ENCODE measurements at places on chromosomes 3 and 15.

- no peak for DNase-seq
Measured at GRCh38 chr15:28875461-28876000, 10.2 kb upstream of the APBA2 start.

GRCh38 chr3:158770741-158771350 lies 31.0 kb upstream of the MFSD1 start:
- DNase-seq = no peak

- no peak for DNase-seq
Measured at GRCh38 chr3:127611251-127611650, 13.0 kb downstream of the MCM2 start.

GRCh38 chr3:169044331-169045113 lies 619.0 kb downstream of the MECOM start:
- no peak for DNase-seq

DNA sequence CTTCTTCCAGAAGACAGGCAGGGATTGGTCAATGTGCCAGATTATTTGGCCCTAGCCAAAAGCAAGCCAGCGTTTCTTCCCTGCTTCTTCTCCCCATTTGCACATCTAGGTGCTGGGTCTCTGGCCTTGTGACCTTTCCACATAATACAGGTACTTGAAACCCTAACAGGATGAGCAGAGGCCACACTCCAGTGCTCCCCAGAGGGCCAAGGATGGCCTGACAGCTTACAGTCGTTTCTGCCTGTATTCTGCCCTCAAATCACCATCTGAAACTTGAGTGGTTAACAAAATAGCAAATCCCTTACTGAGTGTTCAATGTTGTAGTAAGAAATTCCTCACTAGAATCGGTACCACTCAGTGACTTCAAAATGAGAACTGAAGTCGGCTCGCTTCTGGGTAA lies 29.1 kb downstream of the MKRN2 start:
- DNase-seq = no peak

GRCh38 chr3:26015752-26016151 lies 225.9 kb downstream of the OXSM start:
- no peak for DNase-seq

GRCh38 chr3:12336099-12336498 lies 47.2 kb downstream of the PPARG start:
- no peak for DNase-seq

DNA sequence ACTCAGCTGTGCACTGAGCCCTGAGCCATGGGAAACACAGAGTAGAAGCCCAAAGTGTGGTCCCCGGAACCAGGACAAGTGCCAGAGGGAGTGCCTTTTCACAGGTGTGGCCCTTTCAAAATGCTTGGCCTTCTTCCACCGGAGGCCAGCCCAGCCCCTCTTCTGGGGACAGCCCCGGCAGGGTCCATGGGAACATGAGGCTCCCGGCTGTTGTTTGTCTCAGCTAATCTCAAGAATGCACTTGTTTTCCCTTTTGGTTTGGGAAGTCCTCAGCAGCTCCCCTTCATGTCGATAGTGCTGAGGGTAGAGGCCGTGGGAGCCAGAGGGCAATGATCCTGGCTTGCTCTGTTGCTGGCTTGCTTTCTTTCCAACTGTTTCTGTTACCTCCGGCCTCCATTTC lies 91.1 kb upstream of the MRPS22 start:
- DNase-seq = no peak

- no peak for DNase-seq
Measured at GRCh38 chr15:89475661-89476060, 20.7 kb downstream of the RHCG start.

GRCh38 chr3:195800240-195800639 lies 11.5 kb downstream of the MUC4 start:
- no peak for DNase-seq

DNA sequence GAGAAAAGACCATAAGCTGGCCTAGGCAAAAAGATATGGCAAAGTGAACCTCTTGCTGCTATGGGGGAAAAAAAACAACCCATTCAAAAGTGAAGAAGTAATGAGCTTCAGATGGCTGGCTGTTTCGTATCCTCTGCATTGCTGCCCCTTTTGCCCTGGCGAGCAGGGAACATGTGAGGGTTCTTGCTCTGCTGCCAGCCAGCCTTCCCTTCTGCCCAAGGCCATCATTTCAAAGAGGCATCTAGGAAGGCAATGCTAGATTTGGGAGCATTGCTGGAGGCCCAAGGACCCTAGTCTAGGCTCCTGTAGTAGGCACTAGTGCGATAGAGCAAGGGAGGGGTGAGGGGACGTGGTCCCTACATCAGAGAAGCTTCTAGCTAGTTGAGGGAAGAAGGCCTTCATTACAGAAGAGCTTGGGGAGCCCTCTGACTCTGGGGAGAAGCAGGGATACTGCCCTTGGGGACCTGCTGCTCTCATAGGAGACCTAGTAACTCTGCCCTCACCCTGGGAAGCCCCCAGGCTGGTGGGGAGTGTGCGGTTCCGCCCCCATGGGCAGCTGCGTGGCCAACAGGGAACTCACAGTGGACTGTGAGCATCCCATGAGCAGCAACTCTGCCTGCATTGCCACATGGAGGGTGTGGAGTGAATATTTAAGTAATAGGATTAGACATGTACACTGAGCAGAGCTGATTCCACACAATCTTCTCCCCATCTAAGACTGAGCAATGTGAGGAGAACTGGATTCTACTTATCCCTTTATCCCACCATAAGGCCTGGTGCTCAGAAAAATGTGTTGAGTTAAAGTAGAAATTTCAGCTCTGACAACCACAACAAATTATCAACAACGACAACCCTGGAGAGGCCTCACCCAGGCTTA lies 21.3 kb downstream of the ITGA11 start:
- DNase-seq = no peak

- no peak for DNase-seq
Measured at GRCh38 chr3:115835946-115836345, 212.6 kb downstream of the GAP43 start.

GRCh38 chr15:76988867-76989780 lies 5.8 kb upstream of the PSTPIP1 start:
- DNase-seq = no peak

- DNase-seq = no peak
Measured at GRCh38 chr3:114034787-114035545, 21.4 kb downstream of the CCDC191 start.

DNA sequence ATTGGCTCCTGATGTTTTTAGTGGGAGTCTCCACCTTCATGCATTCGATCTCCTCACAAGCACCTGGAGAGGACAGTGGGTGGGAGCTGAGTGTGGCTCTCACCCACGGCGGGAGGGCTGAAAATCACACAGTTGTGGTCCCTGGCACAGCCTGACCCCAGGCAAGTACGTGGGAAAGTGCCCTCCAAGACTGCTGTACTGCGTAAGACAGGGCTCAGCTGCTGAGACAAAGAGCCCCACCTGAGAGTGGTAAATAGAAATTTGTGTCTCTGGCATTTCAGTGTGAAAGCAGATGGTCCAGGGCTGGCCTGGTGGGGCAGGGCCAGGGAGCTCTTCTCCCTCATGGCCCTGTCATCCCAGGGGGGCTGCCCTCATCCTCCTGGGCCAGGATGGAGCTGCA lies 77.4 kb upstream of the IQSEC1 start:
- no peak for DNase-seq

DNA sequence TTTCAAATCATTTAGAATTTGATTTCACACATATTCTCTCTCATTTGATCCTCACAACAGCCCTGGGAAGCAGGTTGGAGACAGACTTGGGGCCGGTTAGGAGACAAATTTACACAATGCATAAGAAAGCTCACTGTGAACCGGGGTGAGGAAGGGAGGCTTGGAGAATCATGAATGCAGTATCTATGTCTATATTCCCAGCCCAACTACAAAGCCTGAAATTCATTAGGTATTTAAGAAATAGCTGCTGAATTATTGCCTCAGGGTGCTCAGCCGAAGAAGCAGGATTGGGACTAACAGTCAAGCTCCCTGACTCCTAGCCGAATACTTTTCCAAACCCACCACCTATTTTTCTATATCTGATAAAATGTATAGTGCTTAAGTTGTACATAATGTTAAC lies 8.4 kb upstream of the GOLGA6C start:
- DNase-seq = no peak

DNA sequence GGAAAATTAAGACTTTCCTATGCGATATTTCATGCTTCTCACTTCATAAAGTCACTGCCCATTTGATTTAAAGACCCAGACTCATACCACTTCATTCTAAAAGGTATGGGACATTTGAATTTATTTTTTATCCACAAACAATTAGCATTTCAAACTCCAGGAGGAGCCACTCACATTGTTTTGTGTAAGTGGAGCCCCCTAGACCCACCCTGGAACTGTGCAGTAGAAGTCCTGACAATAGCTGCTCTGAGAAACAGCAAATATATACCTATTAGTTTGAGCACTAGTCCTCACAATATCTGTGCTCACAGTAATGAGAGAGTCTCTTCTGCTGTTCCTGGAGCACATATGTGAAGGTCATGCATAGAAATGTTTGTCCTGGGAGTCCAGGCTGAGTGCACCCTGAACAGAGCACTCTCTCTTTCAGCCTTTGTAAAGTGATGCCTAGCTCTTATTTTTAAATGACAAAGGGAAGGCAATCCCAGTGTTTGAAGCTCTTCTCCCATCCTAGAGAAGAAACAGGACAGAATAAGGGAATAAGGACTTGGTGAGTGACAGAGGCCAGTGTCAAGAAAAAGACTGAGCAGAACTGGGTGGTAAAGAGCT lies 127.5 kb upstream of the STRIT1 start:
- DNase-seq = no peak

GRCh38 chr3:72395776-72396311 lies 452.4 kb downstream of the SHQ1 start:
- no peak for DNase-seq

- DNase-seq = no peak
Measured at GRCh38 chr3:1380926-1381646, 288.3 kb downstream of the CNTN6 start.

- no peak for DNase-seq
Measured at GRCh38 chr3:66555214-66555844, 54.5 kb upstream of the LRIG1 start.

- no peak for DNase-seq
Measured at GRCh38 chr3:41912280-41912679, 49.6 kb downstream of the ULK4 start.

DNA sequence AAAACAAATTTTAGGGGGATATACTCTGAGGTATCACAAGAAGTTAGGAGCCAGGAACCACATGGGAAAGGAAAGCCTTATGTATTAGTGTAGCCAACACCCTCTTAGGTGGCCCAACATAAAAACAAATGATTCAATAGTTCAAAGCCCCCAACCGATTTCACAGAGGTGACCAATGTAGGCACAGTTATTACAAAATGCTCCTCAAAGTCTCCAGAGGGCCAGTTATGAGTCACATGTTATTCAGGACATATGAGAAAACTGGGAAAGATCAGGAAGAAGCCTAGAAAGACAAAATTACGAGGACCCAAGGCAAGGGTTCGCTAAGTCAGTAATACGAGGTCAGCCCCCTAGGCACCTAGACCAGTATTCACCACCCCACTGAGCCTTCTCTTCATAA lies 29.9 kb upstream of the FBN1 start:
- DNase-seq = no peak

DNA sequence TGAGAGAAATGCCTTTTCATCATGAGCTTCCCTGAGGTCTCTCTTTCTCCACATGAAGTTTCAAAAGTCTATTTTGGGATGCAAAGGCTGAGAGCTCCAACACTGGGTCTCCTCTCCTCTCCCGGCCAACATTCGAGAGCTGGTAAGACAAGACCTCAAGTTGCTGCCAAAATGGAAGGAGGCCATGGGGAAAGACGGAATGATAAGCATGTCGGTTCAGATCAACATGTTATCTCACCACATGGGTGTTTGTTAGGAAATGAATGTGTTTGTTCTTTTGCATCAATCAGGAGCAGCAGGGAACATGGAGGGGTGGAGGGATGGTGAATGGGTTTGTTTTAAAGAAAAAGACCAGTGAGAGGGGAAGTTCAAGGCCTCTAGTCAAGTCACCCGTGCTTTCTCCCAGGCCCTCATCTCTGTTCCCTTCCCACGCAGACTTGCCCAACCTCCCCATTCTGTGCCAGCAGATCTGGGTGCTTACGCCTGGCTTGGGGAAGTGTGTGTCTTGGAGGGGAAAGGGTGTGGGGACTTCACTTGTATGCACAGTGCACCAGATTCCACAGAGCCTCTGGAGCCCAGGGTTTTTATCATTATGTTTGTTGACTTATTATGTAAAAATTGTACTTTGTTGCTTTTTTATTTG lies 23.5 kb upstream of the ATP10A start:
- DNase-seq = no peak

DNA sequence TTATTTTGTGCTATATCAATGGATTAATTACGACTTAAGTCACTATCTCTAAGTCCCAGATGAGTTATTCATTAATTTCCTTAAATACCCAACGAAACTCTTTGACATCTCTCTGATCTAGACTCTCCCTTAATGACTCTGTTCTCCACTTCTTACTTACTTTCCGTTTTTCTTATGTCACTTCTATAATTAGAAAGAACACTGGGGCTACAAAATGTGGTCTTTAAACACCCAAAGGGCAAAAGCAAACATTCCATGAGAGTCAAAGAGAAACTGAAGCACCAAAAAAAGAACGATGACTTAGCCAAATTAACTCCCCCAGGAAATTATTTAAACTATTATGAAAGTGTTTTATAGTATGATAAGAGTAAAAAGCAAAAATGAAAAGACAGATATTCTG lies 166.4 kb upstream of the UBE2E2 start:
- DNase-seq = no peak

DNA sequence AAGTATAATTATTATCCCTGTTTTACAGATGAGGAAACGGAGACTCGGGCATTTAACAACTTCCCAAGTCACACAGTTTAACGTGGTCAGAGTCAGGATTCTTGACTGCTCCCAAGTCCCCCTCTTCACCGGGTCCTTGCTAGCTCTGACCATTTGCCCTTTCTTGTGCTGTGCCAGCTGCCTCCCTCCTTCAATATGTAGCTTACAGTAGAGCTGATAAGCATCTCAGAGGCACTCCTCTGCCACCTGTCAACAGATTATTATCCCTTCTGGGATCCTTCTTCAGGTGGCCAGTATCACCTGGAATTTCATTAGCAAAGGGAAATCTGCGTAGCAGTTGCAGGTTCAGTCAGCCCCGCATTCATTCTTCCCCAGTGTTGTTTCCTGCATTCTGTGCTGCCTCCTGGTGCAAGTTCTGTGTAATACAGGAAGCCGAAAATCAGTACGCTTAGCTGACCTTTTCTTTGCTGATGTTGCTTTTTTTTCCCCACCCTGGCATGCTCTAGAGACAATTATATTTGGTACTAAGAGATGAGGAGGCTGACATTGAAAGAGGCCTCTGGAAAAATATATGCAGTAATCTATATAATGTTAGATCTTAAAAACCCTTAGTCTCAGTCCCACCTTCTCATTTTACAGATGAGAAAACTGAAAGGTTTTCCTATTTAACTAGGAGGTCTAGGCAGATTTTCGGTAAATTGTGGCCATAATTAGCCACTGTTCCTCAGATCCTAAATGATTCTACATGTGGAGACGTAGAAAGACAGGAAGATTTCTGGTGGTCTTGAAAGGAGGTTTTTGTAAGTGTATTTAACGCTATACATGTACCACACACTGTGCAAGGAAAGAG lies 24.8 kb downstream of the TMOD2 start:
- DNase-seq = peak; percentile 29

DNA sequence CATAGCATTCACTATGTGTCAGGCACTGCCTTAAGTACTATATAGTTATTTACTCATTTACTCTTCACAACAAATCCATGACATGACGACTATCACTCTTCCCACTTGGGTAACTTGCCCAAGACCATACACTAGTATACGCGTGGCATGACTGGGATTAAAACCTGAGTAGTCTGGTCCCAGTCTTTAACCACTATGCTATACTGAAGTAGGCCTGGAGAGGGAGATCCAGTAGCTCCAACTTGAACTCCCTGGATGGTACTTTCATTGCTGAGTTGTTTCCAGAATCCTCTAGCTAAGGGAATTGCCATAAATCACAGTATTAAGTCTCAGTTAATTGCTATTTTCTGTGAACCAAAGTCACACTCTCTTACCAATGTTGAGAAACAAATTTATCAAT lies 116.2 kb upstream of the LSAMP start:
- no peak for DNase-seq
